Omental fat pad (tissue), 4 donors: ENCODE measurements at places on chromosomes 1 and 21. TPM values are rescaled to one million over a fixed set of nuclear protein-coding genes. Genes with fewer than 3 reads are reported as not detected.

Gene C21orf58
- total RNA-seq: 0.74 TPM

Gene GBP4
- 95.2 TPM for total RNA-seq

Gene RHCE
- total RNA-seq: 0.44 TPM

Gene RAVER2
- 10.4 TPM for total RNA-seq

Gene C1QB
- 1,052 TPM for total RNA-seq

DNA sequence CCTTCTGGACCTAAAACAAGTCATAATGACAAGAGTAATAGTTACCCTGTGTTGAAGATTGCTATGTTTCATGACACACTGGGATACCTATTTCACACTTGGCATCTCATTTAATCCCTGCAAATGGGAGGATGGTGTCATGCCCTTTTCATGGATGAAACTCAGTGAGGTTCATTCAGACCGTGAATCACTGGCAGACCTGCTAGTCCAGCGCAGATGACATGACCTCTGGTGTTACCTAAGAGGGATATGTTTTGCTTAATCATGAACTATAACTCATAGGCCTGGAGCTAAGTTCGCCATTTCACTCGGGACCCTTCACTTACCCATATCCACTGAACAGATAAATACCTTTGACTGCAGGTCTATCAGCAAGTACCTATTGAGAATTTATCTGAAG, 286.6 kb upstream of the FMN2 start:
- no peak for DNase-seq

GRCh38 chr1:234409328-234409727, 36.1 kb downstream of the COA6 start:
- no peak for DNase-seq

GRCh38 chr1:147726168-147726567, 34.2 kb downstream of the GJA5 start:
- DNase-seq: no peak

DNA sequence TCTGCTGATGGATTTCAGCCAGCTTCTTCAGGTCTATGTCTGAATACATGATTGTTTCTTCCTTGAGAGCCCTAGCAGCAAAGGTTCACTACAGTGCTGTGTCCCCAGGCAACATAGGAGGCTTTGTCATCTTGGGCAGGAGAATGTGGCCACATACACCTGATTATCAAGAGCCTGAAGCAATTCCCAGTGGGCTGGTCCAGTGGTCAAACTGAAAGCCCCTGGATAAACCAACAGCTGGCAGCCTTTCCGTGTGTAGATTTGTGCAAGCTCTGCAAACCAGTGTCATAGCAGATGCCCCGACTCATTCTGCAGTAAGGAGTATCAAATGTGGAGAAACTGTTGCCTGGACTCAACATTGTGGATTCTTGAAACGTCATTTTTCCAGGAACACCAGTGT, 2.3 kb upstream of the GIPC2 start:
- DNase-seq: no peak

DNA sequence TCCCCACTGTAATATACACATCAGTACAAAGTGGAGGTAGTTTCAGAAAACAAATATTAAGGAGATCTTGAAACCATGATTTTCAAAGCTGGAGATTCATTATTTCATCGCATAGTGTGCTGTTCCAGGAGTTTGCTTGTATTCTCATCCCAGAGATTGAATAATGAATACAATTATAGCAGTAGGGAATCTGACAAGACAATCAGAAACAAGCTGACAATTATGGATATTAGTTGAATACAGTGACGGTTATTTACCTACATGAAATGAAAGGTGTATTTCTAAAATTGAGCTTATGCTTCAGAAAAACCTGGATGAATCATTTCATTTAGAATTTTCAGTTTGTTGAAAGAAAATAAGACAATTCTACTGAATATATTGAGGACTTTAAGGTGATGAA, 2119.0 kb downstream of the MRPL39 start:
- no peak for DNase-seq

DNA sequence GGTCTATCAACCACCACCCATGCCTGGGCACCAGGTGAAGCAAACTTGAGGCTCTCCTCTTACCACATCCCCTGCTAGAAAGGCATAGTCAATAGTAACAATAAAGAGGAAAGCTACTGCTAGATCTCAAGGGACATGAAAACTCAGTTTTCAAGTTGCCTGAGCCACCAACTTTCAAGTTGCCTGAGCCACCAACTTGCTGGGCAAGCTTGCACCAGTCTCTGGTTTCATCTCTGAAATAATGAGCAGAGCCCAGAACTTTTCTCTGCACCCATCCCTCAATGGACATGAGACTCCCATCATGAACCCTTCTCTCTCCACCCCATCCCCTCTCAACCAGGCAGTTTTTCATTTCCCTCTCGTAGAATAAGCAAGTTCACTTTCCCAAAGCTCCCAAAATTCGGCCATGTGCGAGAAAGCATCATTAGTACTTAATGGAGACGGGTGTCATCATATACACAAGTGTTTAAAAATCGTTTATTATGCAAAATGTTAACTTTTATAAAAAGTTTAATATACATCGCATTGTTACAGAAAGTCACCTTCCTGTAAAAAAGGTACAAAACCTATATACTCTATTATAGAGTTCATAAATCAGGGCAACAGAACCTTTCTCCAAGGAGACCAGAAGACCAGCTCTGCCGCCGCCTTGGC, 1.7 kb downstream of the ID3 start:
- no peak for DNase-seq

GRCh38 chr1:81506699-81507098, 294.0 kb upstream of the ADGRL2 start:
- DNase-seq: no peak

GRCh38 chr1:42756956-42757891, 9.6 kb downstream of the P3H1 start:
- no peak for DNase-seq
